Lower leg skin (tissue), 4 donors: ENCODE measurements at places on chromosomes 3 and 15. TPM values are rescaled to one million over a fixed set of nuclear protein-coding genes. Genes with fewer than 3 reads are reported as not detected.

The MAP3K13 gene
- 19.2 TPM for total RNA-seq

DNA sequence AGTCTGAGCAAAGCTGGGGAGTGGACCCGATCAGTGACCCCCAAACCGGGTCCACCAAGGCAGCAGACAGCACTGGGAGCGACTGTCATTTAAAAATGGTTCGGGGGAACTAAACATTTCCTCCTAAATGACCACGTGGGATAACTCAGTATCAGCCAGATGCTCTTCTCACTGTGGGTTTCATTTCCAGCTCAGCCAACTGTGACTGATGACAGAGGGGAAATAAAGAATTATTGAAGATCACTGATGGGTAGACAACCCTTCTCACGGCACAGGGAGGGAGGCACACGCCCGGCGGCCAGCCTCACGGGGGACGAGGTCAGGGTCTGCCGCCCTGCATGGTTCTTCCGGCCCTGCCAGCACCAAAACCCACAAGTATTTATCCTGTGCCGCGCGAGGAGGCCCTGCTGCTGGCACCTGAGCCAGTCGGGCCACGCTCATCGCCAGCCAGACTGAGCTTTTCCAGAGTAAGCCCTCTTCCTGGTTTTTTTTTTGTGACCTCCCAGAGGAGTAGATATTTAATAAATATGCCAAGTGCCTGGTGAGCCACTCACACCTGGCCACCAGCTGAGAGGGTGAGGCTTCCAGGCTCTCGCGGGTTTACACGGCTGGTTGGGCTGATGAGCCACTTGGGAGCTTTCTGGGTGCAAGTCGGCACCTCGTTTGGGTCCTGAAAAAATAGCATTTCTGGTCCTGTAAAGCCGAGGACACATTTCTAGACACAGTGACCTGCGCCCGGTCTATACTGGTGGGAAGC lies 6.2 kb downstream of the MELTF start:
- peak; percentile 84 for DNase-seq

- no peak for DNase-seq
Measured at GRCh38 chr3:19147905-19148767, at the start of gene KCNH8. KCNH8 (plus strand) TSS chr3:19148510; CDS start chr3:19148720, 210 bp downstream.

DNA sequence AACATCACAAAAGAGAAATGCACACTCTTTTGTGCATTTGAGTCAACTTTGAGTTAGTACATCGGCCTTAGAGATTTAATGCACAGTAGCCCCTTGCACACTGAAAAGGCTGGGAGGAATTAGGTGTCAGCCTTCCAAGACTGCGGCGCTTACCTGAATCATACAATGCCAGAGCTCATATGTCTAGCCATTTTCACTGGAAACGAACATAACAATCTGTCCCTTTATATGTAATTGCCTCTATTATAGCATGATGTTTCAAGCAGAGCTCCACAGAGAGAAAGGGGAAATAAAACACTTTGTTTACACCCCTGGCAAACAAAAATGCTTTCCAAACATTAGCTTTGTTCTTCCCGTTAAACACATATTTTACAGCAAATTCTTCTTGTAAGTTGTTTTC lies 315.7 kb upstream of the SLCO3A1 start:
- no peak for DNase-seq

DNA sequence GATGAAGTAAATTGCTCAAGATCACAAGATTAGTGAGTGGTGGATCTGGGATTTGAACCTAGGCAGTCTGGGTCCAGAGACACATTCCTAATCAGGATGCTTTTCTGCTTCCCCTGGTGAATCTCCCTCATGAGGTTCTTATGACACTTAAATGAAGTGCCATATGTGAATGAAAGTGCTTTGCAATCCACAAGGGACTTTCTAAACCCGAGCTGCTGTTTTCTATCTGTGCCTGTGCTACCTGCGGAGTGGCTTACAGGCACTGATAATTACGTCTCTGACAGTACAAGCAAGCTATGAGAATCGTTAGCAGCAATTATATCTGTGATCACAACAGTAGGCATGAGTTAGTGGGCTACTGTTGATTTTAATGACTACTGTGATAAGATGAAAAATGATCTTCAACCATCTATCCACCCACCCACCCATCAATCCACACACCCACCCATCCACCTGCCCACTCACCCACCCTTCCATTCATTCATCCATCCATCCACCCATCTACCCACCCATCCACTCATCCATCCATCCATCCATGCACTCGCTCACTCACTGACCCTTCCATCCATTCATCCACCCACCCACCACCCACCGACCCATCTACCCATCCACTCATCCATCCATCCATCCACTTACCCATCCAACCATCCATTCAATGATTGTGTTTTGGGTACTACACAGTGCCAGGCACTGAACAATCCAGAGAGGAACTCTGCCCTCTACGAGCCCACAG lies 51.8 kb downstream of the ATP2B2 start:
- no peak for DNase-seq

DNA sequence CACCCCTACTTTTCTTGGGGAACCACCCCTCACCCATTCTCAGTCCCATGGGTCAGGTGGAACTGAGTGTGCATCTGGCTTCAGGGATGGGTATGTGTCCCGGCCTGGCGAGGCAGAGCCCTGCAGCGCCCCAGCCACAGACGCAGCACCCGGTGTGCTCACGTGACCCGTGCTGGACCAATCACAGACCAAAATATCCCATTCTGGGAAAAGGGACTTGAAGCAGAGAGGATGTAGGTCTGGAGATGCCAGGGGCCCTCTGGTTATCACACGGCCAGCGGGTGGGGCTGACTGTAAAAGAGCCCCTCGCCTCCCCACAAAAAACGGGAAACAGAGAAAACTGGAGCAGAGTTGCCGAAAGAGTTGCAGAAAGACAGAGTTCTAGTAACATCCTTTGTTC lies 138.0 kb upstream of the RAD18 start:
- peak; percentile 75 for DNase-seq

The FBXL2 gene
- 1.6 TPM for total RNA-seq

DNA sequence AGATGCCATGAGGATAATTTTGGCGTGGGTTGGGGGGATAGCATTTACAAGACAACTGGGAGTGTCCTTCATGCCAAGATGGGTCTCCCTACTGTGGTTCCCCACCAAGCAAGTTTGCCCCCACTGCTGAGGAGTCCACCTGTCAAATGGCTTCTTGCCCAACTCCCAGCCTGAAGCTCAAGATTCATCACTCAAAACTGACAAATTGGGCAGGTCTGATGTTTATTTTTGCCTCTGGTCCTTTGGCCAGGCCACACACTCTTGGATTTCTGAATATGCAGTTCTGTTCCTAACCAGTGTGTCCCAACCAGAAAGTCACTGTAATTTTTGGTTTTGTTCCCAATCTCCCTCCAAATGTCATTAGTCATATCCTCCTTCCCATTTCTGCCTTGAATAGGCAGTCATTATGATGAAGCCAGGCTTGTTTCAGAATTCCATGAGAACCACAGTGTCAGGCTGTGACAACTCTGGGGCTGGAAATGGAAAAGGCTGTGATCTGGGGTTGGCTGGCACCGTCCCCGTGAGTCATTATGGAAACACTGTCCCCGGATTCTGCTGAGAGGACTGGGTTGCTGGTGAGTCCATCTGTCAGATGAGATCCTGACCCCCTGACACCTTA lies 29.3 kb upstream of the MEF2A start:
- peak; percentile 59 for DNase-seq

GRCh38 chr15:48925714-48926223 lies 38.0 kb downstream of the SHC4 start:
- DNase-seq = no peak

DNA sequence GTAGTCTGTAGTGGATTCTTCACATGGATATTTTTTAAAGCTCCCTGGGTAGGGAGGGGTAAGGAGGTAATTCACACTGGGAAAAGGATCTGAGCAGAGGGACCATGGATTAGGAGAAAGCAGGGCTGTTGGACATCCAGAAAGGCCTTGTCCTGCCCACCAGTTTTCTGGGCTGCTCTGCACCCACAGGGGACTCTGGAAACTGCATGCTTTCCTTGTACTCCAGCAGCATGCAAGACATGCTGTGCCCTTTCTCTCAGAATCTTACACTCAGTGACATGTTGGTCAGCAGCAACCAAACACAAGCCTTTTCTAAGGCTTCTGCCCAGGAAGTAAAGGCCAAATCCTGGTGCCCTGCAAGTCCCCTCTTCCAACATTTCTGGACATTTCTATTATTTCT lies 2.5 kb upstream of the FBN1 start:
- no peak for DNase-seq

DNA sequence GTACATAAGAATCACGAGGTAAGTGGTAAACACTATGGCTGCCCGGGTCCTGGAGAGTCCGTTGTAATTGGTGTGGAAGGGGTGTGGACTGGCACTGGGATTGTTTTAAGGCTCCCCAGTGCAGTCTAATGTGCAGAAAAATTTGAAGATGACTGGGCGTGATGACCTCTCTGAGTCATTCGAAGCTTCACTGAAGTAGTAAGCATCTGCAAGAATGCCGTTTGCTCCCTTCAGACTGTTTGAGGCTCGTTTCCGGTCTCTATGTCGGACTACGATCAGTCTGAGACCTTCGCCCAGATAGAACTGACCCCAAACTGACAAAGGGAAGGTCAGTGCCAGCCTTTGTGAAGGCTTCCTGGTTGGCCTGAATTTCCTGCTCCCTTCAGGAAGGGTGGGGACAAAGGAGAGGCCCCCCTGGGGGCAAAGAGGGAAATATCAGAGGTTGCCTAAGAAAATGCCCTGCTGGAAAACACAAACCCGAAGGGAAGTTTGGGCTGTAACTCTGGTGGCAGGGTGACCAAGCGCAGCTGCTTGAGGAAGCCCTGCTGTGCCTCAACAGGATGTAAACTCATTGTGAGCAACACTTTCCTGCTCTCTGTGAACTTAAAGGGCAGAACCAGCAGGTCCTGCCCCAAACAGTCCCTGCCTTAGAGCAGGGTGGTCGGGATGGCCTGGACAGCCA lies 34.6 kb downstream of the BTD start:
- no peak for DNase-seq

- no peak for DNase-seq
Measured at GRCh38 chr3:155863072-155863784, 7.2 kb upstream of the GMPS start.

GRCh38 chr3:74883690-74884089 lies 269.2 kb upstream of the CNTN3 start:
- DNase-seq = no peak

GRCh38 chr3:51379301-51379700 lies 5.8 kb upstream of the MANF start:
- DNase-seq = no peak

DNA sequence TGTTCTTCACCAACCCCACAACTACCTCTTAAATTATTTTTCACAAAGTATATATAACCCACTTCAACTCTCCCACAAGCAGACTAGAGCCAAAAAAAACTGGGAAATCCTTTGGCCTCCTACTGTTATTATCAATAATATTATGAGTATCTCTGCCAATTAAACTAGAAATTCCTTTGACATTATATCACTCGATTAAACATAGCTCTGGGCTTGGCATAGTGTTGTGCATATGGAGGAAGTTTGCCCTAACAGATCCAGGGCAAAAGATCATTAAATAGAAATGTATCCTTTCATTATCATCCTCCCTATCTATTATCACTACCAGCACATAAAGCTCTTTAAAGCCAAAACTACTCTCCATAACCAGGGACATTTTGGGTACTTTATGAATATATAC lies 74.9 kb downstream of the OSBPL10 start:
- no peak for DNase-seq

The EOMES gene
- total RNA-seq = not detected

GRCh38 chr15:79773128-79773527 lies 123.7 kb downstream of the MTHFS start:
- no peak for DNase-seq

DNA sequence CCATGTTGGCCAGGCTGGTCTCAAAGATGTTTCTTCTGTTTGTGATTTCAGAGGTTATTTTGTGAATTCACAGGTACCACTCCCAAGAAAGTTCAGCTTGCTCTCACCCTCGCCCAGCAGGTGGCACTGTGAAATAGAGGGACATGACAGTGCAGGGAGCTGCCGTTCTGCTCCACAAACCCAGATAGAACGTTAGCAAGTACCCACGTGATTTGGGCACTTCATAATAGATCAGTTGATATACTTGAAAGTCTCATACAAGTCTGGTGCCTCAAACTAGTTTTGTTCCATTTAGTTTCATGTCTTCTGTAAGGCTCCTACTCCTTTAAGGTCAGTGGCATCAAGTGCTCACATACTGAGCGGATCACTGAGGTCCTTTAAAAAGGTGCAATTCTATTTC lies 45.5 kb downstream of the FILIP1L start:
- peak; percentile 91 for DNase-seq

DNA sequence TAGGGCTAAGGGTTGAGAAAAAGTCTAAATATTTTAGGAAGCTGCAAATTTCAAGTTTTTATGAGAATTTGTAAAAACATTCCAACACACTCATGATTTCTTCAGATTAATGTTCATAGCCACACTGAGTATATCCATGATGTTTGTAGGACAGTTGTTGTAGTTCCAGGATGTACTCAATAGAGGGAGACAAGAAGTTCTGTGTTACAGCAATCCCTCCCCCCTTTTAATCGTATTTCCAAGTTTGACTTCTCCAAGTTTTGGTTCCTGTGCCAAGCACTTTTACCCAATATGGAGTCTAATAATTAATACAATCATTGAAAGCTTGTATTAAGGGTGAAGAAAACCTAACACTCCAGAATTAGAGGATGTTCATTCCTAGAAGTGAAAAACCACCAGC lies 143.4 kb downstream of the FEZF2 start:
- DNase-seq = no peak

The TMEM40 gene
- 46.4 TPM for total RNA-seq

The CFAP100 gene
- not detected for total RNA-seq

The SCAANT1 gene
- total RNA-seq = not detected

DNA sequence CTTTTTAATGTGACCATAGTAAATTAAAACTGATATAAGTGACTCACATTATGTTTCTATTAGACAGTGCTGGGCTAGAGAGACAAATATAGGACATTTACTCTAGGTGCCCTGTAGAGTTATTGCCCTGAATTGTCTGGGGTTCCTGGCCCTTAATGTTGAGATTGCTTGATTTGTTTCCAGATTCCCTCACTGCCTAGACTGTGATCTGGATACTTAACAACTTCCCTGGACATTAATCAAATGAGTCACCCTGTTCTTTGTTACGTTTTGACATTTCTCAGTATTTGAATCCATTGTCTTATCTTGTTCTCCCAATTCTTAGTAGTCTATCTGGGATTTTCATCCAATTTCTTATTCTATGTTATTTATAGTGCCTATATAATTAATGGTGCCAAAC lies 65.8 kb downstream of the DTWD1 start:
- DNase-seq = no peak

DNA sequence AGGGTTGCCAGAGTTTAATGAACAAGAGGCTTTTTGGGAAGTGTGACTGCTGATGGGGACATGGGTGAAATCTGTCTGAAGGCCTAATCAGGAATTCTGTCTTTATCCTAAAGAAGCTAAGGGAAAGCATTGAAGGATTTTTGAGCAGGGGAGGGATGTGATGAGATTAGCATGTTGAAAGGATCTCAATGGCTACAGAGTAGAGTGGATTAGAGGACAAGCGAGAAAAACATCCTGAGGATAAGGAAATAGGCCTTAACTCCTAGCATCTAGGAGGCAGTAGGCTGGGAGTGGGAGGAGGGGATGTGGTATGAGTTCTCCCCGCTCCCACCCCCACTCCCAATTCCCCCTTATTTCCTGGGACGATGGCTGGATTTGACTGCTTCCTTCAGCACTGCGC lies 35.1 kb upstream of the SNTN start:
- DNase-seq = no peak

- no peak for DNase-seq
Measured at GRCh38 chr3:53801319-53801718, 44.9 kb downstream of the CHDH start.

The COL6A5 gene
- total RNA-seq = 0.04 TPM

The CCDC191 gene
- total RNA-seq = 2.5 TPM

GRCh38 chr3:158152186-158152585 lies 42.3 kb downstream of the RSRC1 start:
- DNase-seq = no peak

GRCh38 chr3:117995842-117996437 lies 1038.7 kb downstream of the IGSF11 start:
- DNase-seq = no peak

The TLNRD1 gene
- total RNA-seq = 7.3 TPM
